Breast epithelium (tissue), 4 donors: ENCODE measurements at places on chromosomes 4 and X. TPM values are rescaled to one million over a fixed set of nuclear protein-coding genes. Genes with fewer than 3 reads are reported as not detected.

- DNase-seq, result no peak
Observed at GRCh38 chr4:135372131-135372530, 1170.5 kb upstream of the PABPC4L start.

GRCh38 chr4:101599620-101600019 lies 190.9 kb upstream of the BANK1 start:
- DNase-seq, result no peak

DNA sequence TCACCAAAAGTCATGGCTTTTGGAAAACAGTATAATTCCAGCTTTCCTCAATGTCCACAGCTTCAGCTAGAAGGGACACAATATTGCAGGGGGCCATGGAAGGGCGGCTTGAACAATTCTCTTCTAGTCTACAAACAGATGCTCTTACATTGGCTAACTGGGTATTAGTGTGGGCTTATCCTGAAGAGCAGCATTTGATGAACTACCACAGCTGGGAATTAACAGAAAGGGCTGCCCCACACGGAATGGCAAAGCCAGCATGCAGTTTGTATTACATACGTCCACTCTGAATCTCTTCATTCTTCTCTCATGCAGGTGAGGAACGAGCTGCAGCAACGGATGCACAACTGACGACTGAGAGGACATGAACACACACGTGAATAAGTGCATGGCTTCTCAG lies 13.0 kb upstream of the PDCL2 start:
- DNase-seq, result no peak

DNA sequence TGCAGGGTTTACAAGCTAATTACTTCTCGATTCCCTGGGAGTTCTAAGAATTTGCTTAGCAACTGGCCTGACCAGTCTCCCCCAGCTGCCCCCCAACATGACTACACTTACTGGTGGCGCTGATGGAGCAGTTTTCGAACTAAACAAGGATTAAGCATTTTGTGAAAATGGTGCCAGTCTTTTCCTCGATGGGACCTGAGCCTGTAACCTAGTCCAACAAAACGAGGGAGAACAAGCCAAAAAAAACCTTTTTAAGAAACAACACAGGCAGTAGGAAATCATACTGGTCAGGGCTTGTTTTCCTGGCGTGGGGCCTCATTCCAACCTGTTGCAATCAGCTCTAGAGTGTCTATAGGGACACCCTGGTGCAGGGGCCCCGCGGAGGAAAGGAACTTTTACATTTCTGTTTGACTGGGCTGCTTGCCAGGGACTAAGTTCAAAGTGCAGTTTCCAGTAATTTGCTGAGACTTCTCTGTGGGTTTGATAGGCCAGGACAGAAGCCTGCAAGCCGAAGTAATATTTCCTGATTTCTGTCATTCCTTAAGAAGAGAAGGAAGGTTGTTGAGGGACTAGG lies 158.7 kb downstream of the SPRY1 start:
- DNase-seq, result peak; percentile 77

GRCh38 chrX:46621572-46621971 lies 48.0 kb downstream of the CHST7 start:
- no peak for DNase-seq

GRCh38 chrX:15645266-15645665 lies 19.3 kb downstream of the CLTRN start:
- DNase-seq, result no peak

- no peak for DNase-seq
Observed at GRCh38 chr4:123037804-123038203, 115.4 kb upstream of the NUDT6 start.

DNA sequence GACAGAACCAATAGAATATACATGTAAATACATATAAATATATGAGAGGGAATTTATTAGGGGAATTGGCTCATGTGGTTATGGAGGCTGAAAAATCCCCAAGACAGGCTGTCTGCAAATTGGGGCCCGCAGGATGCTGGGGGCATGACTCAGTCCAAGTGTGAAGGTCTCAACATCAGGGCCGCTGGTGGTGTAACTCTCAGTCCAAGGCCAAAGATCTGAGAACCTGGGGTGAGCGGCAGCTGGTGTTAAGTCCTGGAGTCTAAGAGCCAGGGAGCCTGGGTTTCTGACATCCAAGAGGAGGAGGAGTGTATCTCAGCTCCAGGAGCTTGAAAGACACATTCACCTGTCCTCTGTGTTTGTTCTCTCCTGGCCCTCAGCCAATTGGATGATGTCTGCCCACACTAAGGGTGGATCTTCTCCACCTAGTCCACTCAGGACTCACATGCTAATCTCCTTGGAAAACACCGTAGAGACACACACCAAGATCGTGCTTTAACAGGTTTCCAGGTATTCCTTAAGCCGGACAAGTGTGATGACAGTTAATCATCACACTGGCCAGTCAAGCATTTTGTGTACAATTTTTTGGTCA lies 28.9 kb downstream of the TIGD2 start:
- no peak for DNase-seq

CXCR3 gene
- total RNA-seq, result not detected
